ENCODE measurements at places on chromosomes 16 and 17.

DNA sequence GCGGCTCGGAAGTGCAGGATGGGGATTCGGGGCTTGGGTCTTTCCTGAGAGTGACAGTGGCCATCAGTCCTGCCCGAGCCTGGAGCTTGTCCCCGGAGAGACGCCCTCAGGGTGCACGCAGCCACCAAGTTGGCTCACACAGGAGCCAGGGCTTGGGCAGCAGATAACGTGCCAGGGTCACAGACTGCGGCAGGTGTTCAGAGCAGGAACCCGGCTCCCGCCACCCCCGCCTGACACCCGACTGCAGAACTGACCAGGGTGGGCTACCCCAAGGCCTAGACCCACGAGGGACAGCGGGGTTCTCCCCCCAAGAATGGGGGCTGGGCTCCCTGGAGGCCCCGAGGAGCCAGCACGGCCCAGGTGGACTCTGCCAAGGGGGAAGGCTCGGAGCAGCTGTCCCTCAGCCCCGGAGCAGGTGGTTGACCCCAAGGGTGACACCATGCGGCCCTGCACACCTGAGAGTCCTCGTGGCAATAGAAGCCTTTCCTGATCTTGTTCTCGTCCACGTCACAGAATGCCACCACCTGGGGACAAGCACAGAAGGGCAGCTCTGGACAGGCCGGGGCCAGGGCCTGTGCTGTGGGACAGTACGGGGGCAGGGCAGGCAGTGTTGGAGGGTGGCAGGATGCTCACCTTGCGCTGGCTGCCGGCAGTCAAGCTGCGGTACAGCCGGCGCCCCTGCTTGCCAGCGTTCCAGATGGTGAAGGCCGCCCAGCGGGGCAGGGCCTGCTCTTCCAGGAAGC is 117.1 kb upstream of the ZNF750 start:
- no peak for DNase-seq

DNA sequence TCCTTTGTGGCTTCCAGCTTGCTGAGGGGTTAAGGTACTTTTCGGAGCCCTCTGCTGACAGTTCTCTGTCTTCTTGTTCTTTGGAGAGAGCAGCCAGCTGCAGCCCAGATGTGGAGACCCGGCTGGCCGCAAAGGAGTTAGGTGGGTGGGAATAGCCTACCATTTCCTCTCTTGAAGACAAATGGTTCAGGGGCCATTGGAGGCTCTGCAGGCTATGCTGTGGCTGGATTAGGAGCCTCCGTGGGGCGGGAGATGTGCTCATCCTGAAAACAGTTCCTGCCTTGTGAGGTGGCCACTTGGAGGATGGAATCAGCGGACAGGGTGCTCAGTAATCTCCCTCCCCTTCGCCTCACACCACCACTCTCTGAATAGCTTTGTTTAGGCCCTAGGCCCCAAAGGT is 30.3 kb downstream of the MEOX1 start:
- DNase-seq, result no peak

DNA sequence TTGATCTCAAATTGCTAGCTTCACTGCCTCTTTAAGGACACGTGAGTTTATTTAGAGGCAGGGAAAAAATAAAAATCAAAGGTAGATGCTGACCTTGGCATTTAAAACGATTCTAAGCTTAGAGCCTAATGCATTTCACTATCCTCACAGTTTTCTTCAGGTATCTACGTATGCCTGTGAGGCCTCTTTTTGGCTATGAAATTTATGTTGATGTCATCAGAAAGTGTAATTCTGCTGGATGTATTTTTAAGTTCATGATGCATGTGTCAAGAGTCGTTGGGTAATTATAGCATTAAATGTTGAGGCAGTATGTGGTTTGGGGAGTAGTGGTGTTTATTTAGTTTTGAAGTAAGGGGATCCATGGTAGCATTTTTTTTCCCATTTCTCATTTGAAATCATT is 4.2 kb upstream of the KRTAP3-2 start:
- DNase-seq, result no peak

DNA sequence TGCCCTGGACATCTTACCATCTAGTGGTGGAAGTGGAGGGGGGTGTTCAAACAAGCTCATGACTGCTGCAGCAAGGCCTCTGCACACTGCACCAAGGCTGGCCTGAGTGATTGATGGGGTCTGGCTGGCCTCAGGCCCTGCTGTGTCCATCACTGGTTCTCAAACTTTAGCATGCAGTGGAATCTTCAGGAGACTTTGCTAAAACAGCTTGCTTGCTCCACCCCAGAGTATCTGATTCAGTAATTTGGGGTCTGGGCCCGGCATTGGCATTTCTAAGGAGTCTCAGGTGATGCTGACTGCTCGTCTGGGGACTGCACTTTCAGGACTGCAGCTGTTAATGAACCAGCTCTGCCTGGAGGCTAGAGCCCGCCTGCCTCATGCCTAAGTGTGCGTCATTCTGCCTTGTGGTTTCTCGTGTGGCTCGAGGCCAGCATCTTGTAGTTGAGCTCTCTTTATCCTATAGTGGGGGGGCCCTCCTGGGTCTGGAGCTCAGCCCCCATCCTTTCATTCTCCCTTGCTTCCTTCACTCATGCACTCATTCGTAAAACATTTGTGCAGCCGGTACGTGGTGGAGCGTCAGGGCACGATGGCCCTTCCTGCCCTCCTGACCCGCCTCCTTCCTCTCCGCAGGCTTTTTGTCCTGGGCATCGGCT is 4.1 kb downstream of the MGAT5B start:
- DNase-seq, result no peak

- no peak for DNase-seq
These were observed 558 bp upstream of the CHMP6 start for GRCh38 chr17:80990921-80991644.

- DNase-seq, result peak; percentile 80
These were observed 36.5 kb downstream of the GSE1 start for GRCh38 chr16:85649411-85650134.

GRCh38 chr17:49217651-49218413 is 7.3 kb downstream of the ABI3 start:
- no peak for DNase-seq

DNA sequence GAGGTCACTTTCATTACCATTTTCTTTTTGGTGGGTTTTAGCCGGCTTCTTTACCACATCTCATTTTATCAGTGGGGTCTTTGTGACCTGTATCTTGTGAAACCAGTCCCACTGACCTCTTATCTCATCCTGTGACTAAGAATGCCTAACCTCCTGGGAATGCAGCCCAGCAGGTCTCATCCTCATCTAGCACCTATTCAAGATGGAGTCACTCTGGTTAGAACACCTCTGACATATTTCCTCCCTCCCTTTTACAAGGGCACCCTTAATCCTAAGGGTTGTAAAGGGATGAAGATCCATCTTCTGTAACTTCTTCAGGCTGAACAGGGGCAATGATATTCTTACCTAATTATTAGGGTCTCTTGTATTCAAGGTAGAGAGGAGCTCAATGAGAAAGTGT is 107.9 kb upstream of the HAS3 start:
- DNase-seq, result no peak

DNA sequence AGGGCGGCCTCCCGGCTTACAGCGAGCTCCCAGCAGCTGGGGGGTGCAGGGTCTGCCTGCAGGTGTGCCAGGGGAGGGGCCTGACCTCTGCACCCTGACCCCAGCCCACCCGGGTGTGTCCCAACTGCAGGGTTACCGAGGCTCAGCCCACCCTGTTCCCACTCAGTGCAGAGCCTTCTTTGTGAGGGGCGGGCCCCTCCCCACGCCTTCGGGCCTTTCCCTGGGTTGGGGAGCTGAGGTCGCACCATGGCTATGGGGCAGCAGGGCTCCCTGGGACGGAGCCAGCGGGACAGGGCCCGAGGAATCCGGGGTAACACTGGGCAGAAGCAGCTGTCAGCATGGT is 17.1 kb downstream of the CACNA1H start:
- no peak for DNase-seq

DNA sequence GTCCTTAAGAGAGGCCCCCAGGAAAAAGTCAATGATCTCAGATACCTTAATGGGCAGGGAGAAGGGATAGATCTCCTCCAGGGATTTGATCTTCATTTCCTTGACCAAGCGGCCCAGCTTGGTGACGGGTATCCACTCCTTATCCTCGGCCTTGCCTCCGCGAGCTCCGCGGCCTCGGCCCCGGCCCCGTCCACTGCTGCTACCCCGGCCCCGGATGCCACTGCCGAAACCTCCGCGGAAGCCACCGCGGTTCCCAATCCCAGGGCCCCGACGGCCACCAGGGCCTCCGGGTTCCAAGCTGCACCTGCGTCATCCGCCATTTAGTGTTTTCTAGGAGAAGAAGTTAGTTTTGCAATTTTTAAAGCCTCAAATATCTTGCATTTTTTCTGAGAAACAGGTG is 65.2 kb upstream of the KIF2B start:
- no peak for DNase-seq

DNA sequence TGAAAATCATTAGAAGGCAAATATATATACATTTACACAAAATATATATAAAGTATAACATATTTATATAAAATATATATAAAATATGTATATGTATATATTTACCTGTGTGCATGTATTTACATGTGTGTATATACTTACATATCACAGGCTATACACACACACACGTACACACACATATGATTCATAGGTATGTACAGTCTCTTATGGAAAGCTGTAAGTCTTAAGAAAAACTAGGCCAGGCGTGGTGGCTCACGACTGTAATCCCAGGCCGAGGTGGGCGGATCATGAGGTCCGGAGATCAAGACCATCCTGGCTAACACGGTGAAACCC is 14.7 kb downstream of the TOM1L2 start:
- no peak for DNase-seq

DNA sequence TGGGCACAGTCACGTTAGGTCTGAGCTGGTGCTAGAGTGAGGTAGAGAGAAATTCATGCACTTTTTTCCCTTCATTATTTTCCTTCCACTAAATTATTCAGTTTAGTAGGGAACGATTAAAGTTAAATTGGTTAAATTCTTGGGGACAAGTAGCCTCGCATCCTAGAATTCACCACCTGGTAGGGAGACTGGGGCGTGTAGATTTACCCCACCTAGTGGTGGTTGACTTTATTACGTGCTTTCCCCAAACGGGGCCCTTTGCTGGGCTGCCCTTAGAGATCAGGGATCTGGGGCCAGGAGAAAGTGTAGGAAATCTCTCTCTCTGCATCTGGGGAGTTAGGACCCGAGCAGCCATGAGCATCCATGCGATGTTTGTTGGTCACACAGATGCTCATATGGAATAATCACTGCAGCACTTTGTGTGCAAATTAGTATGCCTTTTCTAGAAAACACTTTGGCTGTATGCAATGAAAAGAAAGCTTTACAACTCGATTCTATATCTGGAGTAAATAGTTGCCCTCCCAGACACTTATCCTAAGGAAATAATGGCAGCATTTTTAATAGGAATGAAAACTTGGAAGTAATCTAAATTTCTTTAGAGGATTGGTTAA is 107.0 kb downstream of the PLCG2 start:
- no peak for DNase-seq

DNA sequence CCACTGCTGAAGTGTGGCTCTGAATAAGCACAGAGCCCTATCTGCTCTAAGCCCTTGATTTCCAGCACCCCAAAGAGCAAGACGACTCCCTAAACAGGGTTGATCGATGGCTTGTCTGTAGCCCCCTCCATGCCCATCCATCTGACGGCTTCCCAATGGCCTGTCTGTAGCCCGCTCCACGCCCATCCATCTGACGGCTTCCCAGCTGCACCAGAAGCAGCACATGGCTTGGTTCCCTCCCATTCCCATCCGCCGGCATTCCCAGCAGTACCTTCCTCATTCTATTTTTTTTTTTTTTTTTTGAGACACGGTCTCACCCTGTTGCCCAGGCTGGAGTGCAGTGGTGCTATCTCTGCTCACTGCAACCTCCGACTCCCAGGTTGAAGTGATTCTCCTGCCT is 64.5 kb downstream of the RBFOX3 start:
- DNase-seq, result no peak

GRCh38 chr17:34841467-34841866 is 119.8 kb downstream of the CCT6B start:
- DNase-seq, result no peak

- peak; percentile 58 for DNase-seq
These were observed 11.4 kb downstream of the DYNC1LI2 start for GRCh38 chr16:66740010-66740409.

GRCh38 chr16:4564661-4565267 is 8.6 kb downstream of the C16orf96 start:
- DNase-seq, result no peak

DNA sequence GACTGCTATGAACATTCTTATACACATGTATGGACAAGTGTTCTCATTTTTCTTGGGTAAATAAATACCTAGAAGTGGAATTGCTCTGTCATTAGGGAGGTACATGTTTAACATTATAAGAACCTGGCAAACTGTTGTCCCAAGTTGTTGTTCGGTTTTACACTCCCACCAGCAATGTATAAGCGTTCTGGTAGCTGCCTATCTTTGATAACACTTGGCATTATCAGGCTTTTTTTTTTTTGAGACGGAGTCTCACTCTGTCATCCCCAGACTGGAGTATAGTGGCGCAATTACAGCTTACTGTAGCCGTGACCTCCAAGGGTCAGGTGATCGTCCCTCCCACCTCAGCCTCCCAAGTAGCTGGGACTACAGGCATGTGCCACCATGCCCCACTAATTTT is 16.3 kb downstream of the ATAD5 start:
- DNase-seq, result no peak

DNA sequence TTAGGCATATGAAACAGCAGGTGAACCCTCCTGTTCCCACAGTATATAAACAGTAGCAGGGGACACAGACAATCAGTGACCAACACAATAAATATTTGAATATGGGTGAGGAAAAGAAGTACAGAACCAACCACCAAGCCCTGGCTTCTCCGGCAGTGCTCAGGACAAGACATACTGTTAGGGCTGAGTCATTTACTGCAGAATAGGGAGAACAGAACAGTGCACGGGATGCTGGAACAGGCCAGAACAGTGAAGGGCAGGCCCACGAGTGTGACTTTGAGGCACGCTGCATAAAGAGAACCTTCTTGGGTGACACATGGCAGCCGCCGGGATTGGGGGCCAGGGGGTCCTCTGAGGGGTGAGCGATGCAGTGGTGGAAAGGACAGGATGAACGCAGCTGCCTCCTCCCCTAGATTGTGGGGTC is 160.4 kb downstream of the CMIP start:
- no peak for DNase-seq

GRCh38 chr17:57453841-57454425 is 197.6 kb downstream of the MSI2 start:
- no peak for DNase-seq

DNA sequence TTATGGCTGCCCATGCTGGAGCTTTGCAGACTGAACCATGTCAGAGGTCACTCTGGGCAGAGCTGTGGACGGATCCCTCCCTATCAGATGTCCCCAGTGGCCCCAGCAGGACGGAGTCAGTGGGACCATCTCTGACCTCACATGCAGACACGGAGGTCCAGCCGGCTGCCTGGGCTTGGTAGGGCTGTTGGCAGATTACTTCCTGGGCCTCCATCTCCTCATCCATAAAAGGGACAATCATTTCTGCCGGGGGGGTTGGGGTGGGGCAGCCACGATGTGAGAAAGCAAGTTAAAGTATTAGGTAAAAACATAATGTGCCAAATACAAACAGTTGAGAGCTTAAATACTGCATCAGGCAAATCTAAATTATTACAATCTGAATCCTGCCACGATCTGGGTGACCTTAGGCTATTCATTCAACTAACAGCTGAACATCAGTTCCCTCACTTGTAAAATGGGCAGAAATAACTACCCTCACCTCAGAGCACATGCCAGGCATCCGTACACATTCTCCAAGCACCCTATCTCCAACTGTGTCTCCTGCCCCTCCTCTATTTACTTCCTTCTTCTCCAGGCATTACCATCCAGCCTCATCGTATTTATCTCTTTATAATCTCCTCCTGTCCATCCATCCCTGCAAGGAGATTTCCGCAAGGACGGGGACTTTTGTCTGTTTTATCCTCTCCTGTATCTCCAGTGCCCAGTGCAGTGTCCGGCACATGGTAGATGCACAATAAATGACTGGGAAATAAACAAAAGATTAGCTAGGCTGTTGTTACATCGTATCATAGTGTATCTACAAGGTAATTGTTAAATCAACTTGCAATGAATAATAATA is 192.3 kb upstream of the FOXF1 start:
- no peak for DNase-seq
